ENCODE measurements at places on chromosomes 2 and 18. TPM values are rescaled to one million over a fixed set of nuclear protein-coding genes. Genes with fewer than 3 reads are reported as not detected.

DNA sequence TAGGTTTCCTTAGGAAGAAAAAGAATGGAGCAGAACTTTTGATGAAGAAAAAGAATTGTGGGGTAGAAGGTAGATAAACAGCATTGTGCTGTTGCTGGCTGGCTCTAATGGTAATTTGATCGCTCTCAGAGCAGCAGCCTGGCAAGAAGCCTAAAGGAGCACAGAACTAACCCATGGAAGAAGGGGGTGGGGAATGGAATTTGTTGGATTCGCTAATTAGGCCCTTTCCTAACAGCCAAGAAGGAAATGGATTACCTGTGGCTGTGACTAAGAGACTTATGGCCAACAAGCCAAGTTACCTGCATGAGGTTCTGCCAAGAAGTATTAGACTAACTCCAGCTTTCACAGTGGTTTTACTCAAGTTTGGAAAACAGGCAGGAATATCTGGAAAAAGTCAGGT, 210.6 kb downstream of the IKZF2 start:
- peak; percentile 8 for DNase-seq

DNA sequence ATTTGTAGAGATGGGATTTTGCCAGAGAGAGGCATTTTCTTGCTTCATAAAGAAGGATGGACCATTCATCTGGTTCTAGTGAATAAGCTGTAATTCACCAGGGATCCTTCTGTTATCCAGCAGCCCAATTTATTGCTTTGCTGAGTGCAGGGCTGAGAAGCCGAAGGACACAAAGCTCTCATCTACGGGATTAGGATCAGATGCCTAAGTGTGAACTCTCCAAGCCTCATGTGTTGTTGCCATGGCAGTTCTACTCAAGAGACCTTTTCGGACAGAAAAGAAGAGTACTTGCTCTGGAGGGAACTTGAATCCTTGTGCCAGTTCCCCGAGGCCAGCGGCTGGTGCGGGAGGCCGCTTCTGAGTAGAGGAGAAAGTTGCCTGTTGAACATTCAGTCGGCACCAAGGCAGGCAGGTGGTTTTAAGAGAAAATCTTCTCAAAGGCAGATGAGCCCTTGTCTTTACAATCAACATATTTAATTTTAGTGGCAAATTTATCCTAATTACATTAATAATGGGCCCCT, 38.4 kb upstream of the MBP start:
- DNase-seq, result no peak

DNA sequence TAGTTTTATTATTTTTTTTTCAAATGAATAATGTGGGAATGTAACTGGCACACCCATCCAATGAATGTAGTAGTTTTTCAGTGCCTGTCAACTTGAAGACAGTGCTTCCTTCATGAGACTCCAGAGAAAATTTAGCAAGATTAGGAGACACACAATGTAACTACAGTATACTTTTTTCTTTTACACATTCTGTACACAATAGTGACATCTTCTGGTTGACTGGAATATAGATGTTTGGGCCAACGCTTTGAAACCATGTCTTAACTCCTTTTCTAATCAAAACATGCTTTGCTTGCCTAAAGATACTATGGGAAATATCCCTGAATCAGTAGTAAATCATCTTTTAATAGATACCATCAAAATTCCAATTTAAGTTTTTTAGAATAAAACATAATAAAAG, 229.5 kb upstream of the ZC3H15 start:
- no peak for DNase-seq

DNA sequence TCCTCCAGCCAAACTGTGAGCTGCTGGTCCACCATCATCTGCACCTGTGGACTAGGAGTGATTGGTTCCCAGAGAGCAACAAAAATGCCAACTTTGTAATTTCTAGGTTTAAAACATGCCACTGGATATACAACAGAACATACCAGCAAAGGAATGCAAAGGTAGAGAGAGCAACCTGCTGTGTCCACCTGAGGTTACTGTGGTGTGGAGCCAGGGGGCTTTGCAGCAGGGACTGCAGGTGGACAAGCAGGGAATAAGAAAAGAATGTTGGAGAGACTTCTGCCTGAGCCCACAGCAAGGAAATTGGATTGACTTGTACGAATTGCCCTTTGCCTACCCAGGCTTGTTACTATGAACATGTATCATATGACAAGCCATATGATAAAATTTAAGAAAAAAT, 345.2 kb upstream of the SPHKAP start:
- DNase-seq, result no peak

DNA sequence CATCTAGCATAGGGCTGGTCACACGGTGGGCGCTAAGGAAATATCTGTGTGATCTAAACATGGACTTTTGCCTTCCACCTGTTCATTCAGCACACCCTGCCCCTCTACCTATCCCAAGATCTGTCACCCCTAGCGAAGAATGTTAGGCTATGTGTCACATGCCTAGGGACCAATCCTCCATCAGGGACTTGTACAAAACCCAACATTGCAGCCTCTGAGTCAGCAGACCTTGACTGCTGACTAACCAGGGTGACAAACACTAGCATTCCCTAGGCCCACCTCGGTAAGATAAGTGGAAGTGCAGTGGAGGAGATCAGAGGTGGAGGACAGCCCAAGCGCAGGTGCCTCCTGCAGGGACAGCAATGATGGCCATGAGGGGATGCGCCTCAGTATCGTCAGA, 99.2 kb downstream of the SOX11 start:
- no peak for DNase-seq

GRCh38 chr2:85662899-85663593, 5.0 kb downstream of the SFTPB start:
- DNase-seq, result peak; percentile 71

DNA sequence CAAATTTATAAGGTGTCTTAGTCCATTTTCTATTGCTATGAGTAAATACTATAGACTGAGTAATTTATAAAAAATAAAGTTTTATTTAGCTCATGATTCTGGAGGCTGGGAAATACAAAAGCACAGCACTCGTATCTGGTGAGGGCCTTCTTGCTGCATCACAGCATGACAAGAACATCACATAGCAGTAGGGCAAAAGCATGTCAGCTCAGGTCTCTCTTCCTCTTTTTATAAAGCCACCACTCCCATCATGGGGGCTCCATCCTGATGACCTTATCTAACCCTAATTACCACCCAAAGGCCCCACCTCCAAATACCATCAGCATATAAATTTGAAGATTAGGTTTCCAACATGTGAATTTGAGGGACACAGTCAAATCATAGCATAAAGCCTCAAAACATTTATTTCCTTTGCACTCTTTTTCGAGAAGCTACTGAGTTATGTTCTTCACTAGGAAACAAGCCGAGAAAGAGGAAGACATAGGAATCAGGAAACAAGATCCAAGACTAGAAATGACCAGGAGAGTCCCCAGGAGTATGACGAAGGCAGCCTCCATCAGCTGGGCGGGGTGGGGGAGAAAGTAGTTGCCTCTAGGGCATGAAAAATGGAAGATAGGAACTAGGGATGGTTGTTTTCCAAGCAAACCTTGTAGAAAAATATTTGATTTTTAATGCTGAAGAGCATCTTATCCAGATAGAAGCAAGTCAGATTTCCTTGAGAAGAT, 24.1 kb upstream of the NABP1 start:
- no peak for DNase-seq

DNA sequence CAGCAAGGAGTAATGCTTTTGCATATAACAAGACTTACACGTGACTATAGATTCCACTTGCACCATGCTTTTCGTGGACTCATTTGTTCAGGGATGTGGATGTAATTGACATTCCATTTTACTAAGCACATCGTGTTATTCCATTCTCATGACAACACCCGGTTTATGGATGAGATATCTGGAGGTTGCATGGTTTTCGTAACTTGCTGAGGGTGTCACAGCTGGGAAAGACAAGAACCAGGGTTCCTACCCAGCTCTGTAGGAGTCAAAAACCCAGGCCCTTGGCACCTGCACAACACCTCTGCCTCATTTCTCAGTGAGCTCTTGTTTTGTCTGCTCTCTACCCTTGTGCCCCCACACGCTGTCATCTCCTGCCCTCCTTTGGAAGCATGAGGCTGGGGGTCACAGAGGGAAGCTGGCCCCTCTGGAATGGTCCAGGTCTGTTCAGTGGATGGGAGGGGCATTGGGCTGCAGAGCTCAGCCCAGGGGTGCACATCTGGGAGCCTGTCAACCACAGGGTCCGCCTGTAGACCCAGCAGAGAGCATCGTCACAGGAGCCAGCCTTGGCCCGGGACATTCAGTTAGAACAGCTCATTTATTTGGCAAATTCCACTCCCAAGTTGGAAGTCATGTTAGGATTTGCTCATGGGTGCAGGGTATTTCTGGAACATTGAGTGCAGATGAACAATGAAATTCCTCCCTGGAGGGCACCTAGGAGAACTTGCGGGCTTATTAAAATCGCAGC, 120.1 kb upstream of the TWIST2 start:
- peak; percentile 34 for DNase-seq

GRCh38 chr2:119897736-119898395, 115.0 kb upstream of the EPB41L5 start:
- DNase-seq, result no peak

GRCh38 chr18:13163167-13163927, 55.2 kb upstream of the LDLRAD4 start:
- DNase-seq, result no peak

DNA sequence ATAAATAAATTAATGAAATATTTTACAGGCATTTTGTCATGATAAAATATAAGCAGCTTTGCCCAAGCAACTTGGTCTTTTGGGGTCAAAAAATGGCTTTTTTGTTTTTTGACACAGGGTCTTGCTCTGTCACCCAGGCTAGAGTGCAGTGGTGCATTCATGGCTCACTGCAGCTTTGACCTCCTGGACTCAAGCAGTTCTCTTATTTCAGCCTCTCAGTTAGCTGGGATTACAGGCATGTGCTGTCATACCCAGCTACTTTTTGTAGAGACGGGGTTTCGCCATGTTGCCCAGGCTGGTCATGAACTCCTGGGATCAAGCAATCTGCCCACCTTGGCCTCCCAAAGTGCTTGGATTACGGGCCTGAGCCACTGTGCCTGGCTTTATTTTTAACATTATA, 51.0 kb downstream of the ABI2 start:
- no peak for DNase-seq

DNA sequence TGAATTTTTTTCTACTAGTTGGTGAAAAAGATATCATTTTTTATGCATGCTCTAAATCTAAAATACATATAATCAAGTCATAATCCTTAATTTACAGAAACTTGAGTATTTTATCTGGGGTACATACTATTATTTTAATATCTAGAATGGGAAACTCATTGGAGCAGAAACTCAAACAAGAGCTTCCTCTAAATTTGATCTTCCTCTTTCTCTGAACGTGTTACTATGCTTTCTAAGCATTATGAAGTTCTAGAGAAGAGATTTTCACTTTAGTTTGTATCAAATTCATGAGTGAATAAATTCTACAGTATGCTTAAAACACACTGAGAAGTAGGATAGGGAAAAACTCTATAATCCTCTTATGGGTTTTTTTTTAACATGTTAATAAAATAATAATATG, 20.6 kb upstream of the SLC38A11 start:
- DNase-seq, result no peak

DNA sequence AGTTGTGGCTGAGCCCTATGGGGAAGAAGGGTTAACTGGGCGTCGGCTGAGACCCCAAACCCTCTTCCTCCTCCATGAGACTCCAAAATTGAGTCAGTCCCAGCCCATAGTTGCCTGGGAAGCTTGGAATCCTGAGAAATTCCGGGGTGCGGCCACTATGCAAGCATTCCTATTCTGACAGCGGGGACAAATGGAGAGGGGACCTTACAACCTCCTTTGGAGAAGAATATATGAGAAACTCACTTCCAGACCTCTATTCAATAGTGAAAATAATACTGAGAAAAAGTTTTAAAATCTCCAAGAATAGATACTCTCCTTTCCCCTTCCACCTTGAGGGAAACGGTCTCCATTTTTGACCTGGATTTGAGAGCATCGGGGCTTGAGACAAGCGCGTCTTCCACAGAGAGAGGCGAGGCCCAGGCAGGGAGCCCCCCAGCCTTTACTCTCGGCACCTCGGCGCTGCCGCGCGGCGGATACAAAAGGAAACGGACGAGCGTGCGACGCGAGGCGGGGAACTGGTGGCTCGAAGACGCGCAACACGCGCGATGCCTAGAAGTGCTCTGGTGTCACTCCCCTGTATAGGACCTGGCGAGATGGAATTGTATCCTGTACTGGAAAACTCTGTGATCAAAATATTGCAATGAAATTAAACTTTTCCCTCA, 11.1 kb downstream of the NR4A2 start:
- DNase-seq, result no peak

DNA sequence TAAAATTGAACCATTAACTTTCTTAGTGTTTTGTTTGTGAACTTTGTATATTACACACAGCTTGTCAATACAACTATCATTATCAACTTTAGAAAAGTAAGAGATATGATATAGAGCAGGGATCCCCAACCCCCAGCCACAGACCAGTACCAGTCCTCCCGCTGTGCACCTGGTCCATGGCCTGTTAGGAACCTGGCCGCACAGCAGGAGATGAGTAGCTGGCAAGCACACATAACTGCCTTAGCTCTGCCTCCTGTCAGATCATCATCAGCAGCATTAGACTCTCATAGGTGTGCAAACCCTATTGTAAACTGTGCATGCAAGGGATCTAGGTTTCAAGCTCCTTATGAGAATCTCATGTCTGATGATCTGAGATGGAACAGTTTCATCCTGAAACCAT, 491.0 kb upstream of the NXPH2 start:
- DNase-seq, result no peak

GRCh38 chr2:121282800-121283385, 2.1 kb downstream of the TFCP2L1 start:
- DNase-seq, result no peak

DNA sequence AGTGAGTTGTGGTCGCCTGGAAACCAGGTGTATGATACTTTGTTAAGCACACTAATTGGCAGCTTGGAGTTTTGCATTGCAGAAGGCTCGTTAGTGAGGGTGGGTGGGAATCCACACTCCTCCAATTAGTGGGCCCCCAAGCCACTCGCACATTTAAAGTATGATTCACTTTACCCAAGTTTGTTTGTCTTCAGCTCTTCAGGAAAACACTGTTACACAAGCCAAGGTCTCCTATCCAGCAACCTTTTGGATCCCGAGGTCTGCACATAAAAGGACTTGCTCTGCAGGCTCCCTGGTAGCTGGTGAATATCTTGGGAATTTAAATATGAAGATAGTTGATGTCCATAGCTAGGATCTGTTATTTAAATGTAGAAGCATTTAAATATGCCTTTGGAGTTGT, 66.1 kb downstream of the NPAS2 start:
- DNase-seq, result no peak

- no peak for DNase-seq
Observed at GRCh38 chr2:10316860-10317259, 14.2 kb downstream of the HPCAL1 start.

The SYT4 gene
- not detected for polyA plus RNA-seq

The WDR43 gene
- polyA plus RNA-seq, result 95.5 TPM

The SP140L gene
- 11.4 TPM for polyA plus RNA-seq

The DQX1 gene
- 0.02 TPM for polyA plus RNA-seq

The GAD1 gene
- not detected for polyA plus RNA-seq

The GPR17 gene
- not detected for polyA plus RNA-seq

The L3MBTL4 gene
- polyA plus RNA-seq, result 0.05 TPM

The TM4SF20 gene
- polyA plus RNA-seq, result 0.82 TPM

The NETO1 gene
- 0.43 TPM for polyA plus RNA-seq

The RPL37A gene
- polyA plus RNA-seq, result 3,667 TPM

The MDH1B gene
- polyA plus RNA-seq, result 1.3 TPM

Measured in AG04450 (cell line).